HS-5 (cell line): ENCODE measurements at places on chromosomes 3 and 15.

DNA sequence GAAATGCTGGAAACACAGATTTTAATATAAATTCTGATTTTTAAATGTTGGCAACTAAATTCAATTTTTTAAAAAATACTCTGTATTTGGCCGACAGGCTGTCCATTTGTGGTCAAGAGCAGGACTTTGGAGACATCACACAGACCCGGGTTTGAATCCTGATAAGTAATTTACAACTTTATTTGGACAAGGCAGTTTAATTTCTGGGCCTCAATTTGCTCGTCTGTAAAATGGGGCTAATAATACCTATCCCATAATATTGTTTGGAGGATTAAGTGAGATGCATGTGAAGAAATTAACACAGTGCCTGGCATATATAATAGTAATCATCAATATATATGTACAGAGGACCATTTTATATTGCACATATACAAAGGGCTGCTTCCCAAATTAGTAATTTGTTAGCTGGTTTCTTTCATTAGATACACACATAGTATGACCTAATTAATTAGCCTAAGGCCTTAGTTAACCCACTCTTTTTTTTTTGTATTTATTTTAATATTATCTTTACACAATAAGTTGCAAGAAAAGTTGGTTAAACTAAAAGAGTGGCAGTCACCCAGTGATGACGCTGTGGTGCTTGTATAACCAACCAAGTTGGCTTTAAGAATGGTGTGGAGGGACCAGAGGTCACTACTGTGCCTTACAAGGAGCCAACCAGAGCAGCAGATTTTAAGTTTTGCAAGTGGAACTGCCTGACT lies 665 bp downstream of the PIGB start:
- peak; percentile 6 for DNase-seq

- DNase-seq: no peak
These were observed 60.4 kb upstream of the TNFAIP8L3 start for GRCh38 chr15:51155016-51155580.

- DNase-seq: no peak
These were observed 30.8 kb downstream of the NRROS start for GRCh38 chr3:196670339-196670738.

GRCh38 chr15:67276666-67277065 lies 22.1 kb downstream of the IQCH start:
- no peak for DNase-seq

DNA sequence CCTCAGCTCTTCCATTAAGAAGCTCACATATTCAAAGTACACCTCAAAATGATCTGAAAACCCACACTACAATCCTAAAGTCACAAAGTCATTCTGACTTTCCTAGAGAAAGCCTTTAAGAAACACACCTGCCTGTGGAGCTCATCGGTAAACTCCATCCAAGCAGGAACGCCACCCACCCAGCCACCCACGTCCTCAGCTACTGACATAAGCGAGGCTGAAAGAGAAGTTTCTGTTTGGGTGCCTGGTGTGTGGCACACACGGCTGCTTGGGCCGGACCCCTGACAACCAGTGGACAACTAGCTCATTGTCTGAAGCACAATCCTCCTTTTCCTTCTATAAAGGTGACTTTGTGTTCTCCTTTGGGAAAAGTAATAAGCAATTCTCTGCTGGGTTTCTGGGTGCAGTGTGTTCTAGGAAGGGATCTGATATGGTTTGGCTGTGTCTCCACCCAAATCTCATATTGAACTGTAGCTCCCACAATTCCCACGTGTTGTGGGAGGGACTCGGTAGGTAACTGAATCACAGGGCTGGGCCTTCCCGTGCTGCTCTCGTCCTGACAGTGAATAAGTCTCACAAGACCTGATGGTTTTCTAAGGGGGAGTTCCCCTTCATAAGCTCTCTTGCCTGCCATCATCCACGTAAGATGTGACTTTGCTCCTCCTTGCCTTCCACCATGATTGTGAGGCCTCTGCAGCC lies 26.1 kb downstream of the FAM174B start:
- DNase-seq: no peak
